ENCODE measurements at places on chromosomes 7 and 10.

- peak; percentile 42 for DNase-seq
Measured at GRCh38 chr7:44489955-44490350, 505 bp downstream of the NUDCD3 start.

DNA sequence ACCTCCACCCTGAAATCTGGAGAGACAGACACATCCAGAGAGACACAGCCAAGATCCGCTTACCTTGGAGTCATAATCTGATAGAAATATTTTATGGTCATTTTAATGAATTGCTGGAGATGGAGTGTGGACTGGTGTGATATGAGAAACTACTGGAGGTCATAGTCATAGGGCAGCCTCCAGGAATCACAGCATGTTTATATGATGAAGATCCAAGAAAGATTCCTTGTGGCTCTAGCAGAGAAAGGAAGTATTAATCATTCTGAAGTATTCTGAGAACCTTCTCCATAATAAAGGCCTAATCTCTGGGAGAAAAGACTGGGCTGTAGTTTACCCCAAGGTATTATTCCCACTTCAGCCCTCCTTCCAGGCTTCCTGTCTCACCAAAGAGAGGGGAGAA is 38.0 kb downstream of the POLR1F start:
- DNase-seq = no peak

DNA sequence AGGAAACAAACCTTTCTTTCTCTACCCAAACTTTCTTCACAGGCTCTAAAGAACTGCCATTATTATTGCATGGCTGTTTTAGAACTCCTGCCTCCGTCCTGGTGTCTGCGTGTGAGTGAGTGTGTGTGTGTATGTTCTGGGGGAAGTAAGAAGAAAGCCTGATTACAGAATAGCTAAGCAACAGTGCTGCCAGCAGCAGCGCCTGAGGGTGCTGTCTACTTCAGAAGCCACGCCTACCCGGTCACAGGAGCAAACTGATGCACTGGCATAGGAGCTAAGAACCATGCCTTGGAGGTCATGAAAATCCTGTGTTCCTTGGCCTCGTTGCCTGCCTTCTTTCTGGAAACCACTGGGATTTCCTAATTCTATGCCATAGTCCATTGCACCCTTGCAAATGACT is 25.2 kb downstream of the LIPK start:
- DNase-seq = peak; percentile 4

- no peak for DNase-seq
Measured at GRCh38 chr10:60276232-60276631, 113.4 kb downstream of the ANK3 start.

DNA sequence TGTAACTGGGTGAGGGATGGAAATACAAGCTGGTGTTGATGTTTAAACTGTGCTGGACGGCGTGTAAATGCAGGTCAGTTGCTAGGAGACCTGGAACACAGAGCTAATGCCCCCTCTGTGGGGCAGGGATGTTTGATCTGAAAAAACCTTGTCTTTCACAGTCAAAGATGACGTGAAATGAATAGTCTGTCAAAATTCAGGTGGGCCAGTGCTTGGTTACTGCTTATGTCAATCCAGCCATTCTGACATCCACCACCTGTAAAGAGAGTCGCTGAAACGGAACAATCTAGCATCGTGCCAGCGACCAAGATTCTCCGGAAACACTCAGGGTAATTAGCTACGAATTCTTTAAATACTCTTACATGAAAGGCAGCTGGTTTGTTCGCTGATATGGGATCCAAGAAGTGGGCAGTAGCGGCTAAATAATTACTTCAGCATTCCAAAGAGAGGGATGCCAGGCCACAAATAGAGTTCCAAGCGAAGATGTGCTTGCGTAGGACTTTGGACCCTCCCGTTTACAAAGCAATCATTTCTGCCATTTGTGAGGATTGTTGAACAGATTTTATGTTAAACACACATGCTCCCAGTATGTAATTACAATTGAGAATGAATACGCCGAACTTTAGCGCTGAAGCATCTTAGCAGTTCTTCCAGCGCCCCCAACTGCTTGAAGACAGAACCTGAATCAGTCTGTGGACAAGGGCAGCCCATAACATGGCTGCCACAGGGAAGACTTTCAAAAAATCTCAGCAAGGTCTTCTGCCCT is 7.3 kb upstream of the ASB4 start:
- DNase-seq = no peak

GRCh38 chr10:42926843-42927242 is 144.2 kb downstream of the BMS1 start:
- DNase-seq = no peak

DNA sequence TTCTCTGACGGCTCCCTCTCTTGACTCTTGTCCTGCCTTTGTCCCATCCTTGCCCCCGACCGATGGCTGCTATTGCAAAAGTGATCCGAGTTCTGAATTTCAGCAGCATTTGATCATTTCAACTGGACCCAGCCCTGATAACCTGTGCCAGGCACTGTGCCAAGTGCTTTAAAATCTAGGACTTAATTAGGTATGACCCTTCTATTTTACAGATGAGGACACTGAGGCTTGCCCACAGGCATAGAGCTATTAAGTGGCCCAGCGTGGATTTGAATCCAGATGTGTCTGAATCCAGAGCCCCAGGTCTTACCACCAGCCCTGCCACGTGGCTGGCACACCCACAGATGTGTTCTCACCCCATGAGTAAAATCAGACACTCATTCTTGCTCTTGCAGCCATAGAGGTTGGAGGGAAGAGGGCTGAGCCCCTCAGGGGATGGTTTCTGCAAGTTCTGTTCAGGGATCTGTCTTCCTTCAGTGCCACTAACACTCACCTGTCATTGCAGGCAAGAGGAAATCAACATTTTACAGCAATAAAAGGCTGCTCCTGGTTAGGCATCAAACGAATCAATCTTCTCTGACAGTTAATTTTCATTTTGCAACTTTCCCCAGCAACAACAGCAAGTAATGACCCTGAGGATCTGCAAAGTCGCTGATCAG is 101.2 kb downstream of the GRID1 start:
- DNase-seq = no peak

- DNase-seq = no peak
Measured at GRCh38 chr7:159119851-159120539, 24.7 kb downstream of the VIPR2 start.

DNA sequence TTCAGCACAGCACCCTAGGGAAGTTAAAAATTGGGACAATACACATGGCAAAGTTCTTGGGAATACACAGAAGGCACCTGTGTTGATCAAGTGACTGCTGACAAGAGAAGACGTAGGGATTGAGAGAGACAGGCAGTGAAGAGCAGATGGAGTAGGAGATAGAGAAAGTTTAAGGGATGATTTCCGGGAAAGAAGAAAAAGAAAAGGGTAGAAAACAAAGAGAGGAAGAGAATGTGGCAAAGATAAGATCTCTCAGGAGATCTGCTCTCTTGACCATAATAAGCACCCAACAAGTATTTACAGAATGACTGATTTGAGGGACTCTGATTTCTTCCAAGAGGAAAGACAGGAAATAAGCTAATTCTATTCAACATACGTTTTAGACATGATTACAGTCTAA is 15.1 kb upstream of the RALA start:
- DNase-seq = no peak

GRCh38 chr7:36128448-36129047 is 24.5 kb upstream of the EEPD1 start:
- DNase-seq = peak; percentile 94

DNA sequence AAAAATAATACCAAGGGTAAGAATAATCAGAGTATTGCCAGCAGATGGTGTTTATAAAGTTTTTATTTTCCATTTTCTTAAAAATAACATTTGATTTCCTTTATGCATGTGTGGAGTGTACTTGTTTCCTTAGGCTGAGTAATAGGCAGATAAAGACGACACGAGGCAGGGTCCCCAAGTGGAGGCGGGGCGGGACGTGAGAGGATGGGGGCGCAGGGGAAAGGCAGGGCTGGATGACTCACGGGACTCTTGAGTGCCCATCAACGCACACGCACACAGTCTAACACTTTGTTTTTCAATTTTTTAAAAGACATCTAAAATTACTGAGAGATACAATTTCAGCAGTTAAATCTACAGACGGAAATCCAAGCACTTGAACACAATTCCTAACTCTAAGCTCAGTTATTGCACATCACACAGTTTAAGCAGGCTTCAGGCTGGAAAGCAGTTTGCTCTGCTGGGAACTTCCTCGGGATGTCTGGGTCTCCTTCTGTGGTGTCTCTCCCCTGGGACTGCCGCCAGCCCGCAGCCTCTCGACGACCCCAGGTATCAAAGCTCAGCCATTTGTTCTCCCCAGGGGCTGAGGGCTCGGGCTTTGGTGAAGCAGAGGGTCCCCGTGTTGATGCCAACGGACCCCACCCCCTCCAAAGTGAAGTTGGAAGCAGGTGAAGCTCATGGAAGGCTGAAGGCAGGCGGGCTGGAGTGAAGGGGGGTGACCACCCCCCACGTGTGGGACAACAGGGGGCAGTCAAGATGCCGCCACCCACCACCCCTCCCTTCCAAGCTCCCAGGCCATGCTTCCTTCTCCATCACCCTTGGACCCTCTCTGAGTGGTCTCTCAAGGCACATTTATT is 29.1 kb downstream of the SPOCK2 start:
- peak; percentile 14 for DNase-seq

DNA sequence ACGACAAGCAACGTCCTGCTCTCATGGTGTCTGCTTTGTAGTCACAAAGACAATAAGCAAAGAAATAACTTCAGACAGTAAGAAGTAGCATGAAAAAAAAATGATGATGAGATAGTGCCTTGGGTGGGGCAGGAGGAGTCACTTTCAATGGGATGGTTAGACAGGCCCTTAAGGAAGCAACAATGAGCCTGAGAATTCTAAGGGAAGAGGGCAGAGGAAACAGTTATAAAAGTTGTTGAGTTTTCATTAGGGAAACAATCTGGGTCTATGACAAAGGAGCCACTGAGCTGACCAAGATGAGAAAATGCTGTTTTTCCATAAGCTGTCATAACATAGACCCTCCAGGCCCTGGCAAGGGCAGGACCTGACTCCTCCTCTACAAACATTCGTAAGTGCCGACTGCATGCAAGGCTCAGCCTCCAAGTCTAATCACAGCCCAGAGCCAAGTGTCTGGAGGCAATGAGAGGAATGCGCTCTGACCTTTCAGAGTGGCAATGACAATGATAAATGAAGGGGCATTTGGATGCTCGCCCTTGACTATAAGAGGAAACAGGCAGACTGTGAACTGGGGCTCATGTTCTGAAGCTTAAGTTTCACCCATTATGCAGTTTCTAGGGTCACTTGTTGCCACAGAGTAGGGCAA is 43.7 kb downstream of the PPP1R3C start:
- DNase-seq = no peak

DNA sequence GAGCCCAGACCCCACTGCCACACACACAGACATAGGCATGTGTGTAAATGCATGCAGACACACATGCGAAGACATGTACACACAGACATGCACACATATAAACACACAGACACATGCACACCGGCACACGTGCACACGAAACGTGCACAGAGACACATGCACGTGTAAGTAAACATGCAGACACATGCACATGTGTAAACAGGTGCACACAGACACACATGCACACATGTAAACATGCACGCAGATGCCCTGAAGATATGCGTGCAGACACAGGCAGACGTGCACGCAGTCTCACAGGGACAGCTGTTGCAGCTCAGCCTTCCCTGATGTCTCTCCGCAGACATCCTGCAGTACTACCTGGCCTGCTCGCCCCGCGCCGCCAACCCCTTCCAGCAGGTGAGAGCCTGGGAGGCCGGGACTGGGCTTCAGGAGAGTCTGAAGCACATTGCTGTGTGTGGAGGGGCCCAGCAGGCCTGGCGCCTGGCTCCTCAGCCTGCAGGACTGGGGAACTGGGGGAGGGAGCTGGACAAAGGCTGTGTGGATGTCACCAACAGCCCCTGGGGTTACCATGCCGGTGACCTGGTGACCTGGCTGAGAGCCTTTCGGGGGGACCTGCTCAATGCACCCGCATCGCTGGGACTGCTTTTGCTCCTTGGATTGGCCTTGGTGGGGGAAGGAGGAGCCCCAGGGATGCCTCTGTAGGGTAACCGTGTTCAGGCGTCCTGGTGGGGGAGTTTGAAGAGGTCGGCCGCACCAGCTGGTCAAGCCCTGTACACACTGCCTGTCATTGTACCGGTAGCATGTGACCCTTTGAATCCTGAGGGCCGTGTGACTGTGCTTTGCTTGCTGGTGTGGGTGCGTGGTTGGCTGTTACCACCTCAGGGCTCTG is 20.3 kb downstream of the TTYH3 start:
- no peak for DNase-seq

DNA sequence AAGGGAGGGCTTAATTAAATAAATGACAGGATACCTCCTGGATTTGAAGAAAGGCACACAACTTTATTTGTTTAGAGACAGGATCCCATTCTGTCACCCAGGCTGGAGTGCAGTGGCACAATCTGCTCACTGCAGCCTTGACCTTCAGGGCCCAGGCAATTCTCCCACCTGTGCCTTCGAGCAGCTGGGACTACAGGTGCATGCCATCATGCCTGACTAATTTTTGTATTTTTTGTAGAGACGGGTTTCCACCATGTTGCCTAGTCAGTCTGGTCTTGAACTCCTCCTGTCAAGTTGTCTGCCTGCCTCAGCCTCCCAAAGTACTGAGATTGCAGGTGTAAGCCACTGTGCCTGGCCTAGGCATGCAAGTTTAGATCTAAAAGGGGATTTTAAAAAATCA is 272.7 kb upstream of the MBL2 start:
- DNase-seq = no peak

- DNase-seq = peak; percentile 64
Measured at GRCh38 chr10:124289851-124290795, 128.6 kb downstream of the OAT start.

GRCh38 chr10:137031-137430 is 1.8 kb downstream of the ZMYND11 start:
- DNase-seq = peak; percentile 31

DNA sequence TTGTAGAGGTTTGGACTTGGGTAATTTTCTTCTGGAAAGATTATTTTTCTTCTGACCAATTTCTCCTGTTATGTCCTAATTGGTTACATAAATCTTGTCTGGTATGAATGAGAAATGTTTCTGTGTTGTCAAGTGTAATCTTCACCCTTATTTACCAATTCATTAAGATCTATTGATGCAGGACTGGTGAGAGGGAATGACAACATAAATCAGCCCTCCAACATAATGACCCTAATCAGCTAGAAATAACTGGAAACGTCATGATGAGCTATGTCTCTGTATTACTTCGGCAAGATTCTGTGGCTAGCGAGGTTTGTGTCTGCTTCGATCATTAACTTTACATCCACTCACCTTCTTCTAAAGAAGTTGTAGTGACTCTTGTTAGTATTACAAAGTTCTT is 3.5 kb downstream of the FOXP2 start:
- no peak for DNase-seq

DNA sequence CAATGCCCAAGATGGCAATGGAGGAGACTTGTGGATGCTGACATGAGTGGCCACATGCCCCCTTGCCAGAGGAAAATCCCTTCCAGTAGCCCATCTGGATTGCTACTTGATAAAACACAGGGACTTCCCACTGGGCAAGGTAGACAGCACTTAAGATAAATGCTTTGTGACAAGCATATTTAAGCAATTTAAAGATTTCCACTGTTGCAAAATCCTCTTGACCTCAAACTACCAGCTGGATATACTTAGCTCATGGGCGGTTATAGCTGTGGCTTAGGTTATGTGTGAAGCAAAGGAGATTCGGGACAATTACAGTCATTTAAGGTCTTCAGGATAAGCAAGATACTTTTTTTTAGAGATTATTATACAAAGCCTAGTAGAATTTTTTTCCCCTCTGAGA is 238.1 kb downstream of the BMPER start:
- peak; percentile 76 for DNase-seq

All from iris pigment epithelial cell (primary cell).